ENCODE measurements at places on chromosomes 13 and 19.

- peak; percentile 98 for DNase-seq
Observed at GRCh38 chr13:92838786-92839185, 387.8 kb upstream of the GPC6 start.

DNA sequence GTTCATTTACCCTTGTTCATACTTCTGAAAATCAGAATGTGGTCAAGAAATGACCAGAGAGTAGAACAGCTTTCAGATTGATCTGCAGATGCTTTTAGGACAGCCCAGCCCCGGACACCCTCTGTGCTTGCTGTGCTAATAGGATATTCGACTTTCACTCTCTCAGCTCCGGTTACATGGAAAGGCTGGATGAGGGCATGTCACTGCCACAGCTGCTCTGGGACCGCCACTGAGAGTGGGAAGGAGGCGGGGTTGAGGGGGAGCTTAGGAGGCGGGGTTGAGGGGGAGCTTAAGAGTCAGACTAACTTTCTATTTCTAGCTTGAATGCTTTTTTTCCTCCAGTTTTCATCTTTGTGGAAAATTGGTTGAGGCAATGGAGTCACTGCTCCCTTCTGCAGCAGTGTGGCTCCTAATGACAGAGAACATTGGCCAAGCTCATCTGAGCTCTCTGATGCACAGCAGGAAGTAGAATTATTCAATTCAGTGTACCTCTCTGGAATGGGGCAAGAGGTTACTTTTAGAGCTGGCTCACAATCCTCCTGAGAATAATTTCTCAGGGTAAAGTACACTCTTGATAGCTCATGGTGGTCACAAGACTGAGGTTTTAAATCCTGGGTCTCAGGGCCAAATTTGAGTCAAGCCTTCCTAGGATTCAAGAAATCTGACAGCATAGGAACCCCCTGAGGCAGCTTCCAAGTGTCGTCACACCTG lies 74.6 kb upstream of the NPAS1 start:
- peak; percentile 72 for DNase-seq

DNA sequence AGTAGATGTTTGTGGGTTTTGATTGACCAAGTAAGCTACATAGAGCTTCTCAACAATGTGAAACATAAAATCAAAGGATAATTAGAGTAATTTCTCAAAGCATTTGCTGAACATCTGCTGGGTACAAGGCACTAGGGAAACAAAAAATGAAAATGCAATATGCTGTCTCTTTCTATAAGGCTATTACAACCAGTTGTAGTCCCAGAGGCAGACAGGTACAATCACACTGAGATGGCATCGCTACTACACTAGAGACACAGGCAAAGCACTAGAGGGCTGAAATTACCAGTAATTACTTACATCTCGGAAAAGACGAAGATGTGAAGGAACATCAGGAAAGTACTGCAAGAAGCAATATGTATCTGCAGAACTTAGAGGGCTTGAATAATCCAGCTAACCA lies 133.3 kb downstream of the LHFPL6 start:
- no peak for DNase-seq

GRCh38 chr13:63954683-63955082 lies 2539.0 kb upstream of the PCDH20 start:
- DNase-seq = no peak

DNA sequence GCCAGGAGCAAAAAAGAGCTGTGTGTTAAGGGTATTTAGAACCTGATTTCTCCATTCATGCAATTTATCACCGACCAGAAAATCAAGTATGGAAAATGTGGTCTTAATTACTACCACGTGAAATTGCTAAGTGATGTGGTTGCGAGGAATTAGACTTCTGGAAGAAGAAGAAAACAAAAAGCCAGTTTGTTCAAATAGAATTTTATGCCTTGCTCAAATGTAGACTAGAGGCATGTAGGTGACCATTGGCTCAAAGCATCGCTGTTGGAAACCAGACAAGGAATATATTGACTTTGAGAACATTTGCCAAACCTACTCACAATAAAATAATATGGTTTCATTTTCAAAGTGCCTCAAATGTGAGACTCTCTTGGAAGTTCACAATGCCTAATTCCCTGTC lies 57.3 kb upstream of the LRCH1 start:
- peak; percentile 40 for DNase-seq

- no peak for DNase-seq
Observed at GRCh38 chr13:114005206-114005724, 31.4 kb upstream of the C13orf46 start.

GRCh38 chr13:30965380-30965779 lies 32.9 kb downstream of the TEX26 start:
- DNase-seq = no peak

DNA sequence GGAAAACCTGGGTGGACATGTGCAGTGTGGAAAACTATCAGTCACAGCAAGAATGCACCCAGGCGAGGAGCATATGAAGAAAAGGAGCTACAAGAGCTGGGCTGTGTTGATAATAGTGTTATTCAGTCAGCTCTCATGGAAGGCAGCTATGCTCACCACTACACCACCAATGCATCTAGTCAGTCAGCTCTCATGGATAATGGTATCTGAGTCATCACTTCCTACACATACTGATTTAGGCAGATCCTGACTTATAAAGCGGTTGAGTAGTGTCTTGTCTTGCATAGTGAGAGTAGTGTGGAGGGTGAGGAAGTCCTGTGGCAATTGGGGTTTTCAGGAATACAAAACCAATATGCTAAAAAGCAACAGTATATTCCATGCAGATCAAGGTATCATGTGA lies 9.1 kb upstream of the ZNF160 start:
- DNase-seq = no peak

GRCh38 chr19:31253526-31254179 lies 95.6 kb downstream of the TSHZ3 start:
- DNase-seq = no peak

- DNase-seq = no peak
Observed at GRCh38 chr13:36331280-36331679, 14.9 kb downstream of the SPART start.

DNA sequence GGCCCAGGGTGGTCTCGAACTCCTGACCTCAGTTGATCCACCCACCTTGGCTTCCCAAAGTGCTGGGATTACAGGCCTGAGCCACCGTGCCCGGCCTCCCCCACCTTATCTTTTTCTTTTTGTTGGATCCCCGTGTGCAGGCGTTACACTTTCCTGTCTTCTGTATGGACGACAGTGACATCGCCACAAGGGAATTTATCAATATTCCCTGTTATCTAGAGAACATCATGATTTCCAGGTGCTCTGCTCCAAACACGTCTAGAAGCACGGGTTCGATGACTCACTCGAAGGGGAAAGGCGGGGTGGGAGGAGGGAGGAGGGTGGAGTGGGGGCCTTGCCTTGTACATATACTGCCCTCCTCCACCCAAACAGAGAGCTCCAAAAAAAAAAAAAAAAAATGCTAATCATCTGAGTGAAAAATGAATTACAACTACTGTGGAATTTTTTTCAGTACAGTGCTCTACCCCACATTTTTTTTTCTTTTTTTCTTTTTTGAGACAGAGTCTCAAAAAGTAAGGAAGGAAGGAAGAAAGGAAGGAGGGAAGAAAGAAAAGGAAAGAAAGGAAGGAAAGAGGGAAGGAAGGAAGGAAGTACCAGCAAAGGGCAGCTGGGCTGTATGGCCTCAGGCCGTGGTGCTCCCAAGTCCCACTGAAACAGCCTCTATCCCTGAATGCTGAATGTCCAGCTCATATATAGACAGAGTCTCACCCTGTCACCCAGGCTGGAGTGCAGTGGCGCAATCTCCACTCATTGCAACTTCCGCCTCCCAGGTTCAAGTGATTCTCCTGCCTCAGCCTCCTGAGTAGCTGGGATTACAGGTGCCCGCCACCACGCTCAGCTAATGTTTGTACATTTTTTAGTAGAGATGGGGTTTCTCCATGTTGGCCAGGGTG lies 36.8 kb downstream of the INSR start:
- peak; percentile 57 for DNase-seq

GRCh38 chr13:103315711-103316110 lies 249.5 kb upstream of the SLC10A2 start:
- DNase-seq = no peak

- no peak for DNase-seq
Observed at GRCh38 chr13:46799139-46799538, 2.2 kb upstream of the ESD start.

DNA sequence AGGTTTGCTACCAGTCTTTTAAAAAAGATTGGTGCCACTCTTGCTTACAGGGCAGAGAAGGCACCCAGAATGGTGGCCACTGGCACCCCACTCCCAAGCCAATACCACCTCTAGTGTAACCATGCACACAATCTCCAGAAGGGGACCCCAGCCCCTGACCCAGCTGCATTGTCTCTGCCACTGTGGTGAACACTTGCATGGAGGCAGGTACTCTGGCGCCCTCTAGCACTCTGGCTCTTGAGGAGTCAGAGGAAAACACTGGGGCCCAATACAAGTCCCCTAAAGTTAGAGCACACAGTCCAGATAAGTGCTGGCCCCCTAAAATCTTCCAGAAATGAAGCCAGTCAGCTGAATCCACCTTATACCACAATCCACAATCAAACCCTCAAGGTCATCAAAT lies 6.0 kb downstream of the ERVV-1 start:
- DNase-seq = no peak

GRCh38 chr19:3950871-3951861 lies 18.3 kb downstream of the NMRK2 start:
- no peak for DNase-seq

- DNase-seq = no peak
Observed at GRCh38 chr13:26895808-26896466, 135.4 kb upstream of the GPR12 start.

GRCh38 chr13:99465454-99465853 lies 35.8 kb upstream of the TM9SF2 start:
- no peak for DNase-seq

- no peak for DNase-seq
Observed at GRCh38 chr13:105871326-105871725, 664.1 kb downstream of the EFNB2 start.

- peak; percentile 39 for DNase-seq
Observed at GRCh38 chr13:66014771-66015170, 1215.4 kb downstream of the PCDH9 start.

GRCh38 chr13:29483623-29484022 lies 111.9 kb downstream of the SLC7A1 start:
- no peak for DNase-seq

- no peak for DNase-seq
Observed at GRCh38 chr19:55656988-55657747, 2.3 kb downstream of the U2AF2 start.

DNA sequence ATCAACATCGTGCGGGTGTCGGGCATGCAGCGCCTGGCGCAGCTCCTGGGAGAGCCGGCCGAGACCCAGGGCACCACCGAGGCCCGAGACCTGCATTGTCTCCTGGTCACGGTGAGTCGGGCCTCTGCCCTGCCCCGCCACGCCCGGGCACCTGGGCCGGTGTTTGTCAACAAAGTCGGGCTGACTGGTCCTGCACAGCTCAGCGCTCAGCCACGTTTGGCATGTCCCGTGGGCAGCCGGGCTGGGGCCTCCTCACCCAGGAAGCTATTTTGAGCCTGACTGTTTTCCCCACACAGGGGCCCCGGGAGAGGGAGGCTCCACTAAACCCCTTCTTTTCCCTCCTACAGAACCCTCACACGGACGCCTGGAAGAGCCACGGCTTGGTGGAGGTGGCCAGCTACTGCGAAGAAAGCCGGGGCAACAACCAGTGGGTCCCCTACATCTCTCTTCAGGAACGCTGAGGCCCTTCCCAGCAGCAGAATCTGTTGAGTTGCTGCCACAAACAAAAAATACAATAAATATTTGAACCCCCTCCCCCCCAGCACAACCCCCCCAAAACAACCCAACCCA lies 1.3 kb downstream of the GADD45B start:
- DNase-seq = peak; percentile 45

DNA sequence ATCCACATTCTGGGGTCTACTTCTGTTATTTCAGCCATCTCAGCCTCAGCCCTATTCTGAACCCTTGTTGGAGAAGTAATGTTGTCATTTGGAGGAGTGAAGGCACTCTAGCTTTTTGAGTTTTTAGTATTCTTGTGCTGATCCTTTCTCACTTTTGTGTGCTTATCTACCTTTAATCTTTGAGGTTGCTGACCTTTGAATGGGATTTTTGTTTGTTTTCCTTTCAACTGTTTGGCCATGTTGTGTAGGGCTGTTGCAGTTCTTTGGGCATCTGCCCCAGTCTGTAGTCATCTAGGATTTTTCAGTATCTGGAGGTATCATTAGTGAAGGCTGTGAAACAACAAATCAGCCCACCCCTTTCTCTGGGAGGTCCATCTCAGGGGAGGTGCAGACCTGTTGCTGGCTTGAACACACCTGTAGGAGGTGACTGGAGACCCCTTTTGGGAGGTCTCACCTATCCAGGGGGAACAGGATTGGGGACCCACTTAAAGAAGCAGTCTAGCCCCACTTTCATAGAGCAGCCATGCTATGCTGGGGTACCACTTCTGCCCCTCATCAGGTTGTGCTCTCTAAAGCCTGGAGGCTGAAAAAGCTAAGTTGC lies 1391.4 kb downstream of the UQCRFS1 start:
- no peak for DNase-seq

DNA sequence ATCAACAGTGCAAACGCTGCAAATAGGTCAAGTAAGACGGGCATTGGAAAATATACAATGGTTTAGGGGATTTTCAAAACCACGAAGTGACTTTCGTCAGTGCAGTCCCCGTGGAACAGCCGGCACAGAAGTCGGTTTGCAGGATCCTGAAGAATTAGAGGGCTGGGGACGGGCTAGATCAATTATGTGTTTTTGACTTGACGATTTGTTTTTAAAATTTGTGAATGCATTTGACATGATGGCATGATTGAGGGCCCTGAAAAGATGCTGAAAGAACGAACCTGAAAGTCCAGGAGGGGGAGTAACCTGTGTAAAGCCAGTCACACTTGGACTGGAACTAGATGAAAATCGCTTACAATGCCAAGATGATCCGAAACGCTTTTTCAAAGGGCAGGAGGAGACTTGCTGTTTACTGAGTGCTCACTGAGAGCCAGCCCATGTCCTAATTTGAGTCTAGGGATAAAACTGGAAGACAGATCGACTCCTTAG lies 8.9 kb upstream of the DGKH start:
- DNase-seq = no peak

DNA sequence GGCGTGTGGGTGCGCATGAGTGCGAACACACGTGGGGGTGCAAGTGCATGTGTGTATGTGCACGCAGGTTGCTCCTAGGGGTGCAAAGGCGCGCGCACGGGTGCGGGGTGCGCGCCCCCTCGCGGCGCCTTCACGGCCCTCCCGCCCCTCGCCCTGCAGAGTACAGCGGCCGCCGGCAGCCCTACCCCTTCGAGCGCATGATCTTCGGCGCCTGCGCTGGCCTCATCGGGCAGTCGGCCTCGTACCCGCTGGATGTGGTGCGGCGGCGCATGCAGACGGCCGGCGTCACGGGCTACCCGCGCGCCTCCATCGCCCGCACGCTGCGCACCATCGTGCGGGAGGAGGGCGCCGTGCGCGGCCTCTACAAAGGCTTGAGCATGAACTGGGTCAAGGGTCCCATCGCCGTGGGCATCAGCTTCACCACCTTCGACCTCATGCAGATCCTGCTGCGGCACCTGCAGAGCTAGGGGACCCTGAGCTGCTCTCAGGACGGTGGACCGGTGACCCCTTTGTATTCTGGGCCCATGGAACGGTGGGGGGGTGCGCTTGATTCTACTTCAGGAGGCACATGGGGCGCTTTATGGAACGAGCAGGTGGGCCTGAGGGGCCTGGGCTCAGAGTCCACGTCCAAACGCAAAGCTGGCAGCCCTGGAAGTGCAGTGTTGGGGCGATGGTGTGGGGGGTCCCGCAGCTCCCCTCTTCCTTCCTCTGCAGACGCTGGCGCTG lies 27.7 kb downstream of the TMEM161A start:
- DNase-seq = peak; percentile 20

GRCh38 chr19:10567656-10568055 lies 1.1 kb downstream of the CDKN2D start:
- DNase-seq = no peak

GRCh38 chr19:58261968-58262921 lies 16.5 kb upstream of the ZNF8 start:
- peak; percentile 16 for DNase-seq

Data from fibroblast of skin of right biceps (primary cell).